Vagina (tissue), 2 donors: ENCODE measurements at places on chromosomes 5 and 9.

DNA sequence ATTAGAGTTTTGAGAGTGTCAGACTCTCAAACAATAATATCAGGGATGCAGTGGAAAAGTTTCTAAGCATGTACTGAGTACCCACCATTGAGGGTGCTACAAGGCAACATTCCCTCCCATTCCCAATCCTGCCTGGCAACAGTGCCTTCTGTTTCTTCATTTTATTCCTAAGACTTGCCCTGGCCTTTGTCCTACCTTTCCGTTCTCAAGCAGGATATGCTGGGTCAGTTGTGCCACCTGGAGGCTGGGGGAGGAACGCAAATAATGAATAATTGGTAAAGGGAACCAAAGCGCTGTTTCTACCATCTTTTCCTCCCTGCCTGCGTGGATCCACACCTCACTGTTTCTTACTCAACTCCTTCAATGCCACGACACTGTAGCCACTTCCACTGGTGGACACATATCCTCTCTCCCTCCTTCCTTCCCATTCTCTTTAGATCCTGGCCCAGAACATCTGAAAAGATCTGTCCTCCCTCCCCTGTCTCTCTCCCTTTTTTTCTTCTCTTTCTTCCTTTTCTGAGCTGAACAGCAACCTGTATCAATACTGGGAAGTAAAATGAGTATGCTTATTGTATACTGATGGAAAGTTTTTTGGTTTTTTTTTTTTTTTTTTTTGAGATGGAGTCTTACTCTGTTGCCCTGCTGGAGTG is 149.5 kb downstream of the C9orf152 start:
- no peak for DNase-seq

DNA sequence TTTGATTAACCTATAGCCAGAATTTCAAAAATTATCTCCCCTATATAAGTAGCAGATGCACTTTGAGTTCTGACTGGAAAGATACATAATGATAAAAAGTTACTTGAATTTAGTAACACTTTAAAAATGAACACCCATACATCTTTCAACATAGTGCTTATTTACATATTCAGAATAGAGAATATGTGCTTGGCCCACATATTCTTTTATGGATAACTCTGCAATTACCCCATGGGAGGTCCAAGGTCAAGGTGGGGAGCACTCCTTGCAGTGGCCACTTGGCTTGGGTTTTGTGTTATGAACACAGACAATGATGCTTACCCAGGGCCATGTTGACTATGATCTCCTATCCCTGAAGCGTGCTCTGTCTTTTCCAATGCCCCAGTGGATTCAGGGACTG is 169.3 kb downstream of the CDC42SE2 start:
- DNase-seq = no peak

GRCh38 chr5:114612406-114612805 is 250.5 kb downstream of the KCNN2 start:
- no peak for DNase-seq

DNA sequence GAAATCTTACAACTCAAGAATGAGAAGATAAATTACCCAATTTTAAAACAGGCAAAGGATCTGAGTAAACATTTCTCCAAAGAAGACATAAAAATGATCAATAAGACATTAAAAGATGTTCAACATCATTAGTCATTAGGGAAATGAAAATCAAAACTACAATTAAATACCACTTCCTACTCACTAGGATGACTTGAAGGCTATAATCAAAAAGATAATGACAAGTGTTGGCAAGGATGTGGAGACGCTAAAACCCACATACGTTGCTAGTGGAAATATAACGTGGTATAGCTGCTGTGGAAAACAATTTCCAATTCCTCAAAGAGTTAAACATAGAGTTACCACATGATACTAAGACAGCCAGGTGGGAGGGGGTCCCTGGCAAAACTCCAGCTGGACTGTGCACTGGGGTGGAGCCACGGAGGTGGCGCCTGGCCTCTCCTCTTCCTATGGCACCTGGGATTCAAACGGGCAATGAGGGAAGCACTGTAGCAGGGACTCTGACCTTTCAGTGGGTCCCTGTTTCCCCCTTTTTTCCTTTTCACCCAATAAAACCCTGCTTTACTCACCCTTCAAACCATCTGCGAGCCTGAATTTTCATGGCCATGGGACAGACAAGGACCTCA is 5.9 kb downstream of the ARSB start:
- DNase-seq = no peak

- DNase-seq = no peak
These were observed 161.5 kb downstream of the HSD17B3 start for GRCh38 chr9:96140296-96141127.

- no peak for DNase-seq
These were observed 26.9 kb upstream of the BARHL1 start for GRCh38 chr9:132555528-132555927.

- no peak for DNase-seq
These were observed 136.2 kb downstream of the TARS1 start for GRCh38 chr5:33576726-33577590.

GRCh38 chr9:14593406-14593805 is 99.8 kb downstream of the ZDHHC21 start:
- DNase-seq = no peak

- DNase-seq = no peak
These were observed 521.9 kb downstream of the TLE4 start for GRCh38 chr9:80093695-80094094.

- DNase-seq = no peak
These were observed 254.6 kb downstream of the EDIL3 start for GRCh38 chr5:84130006-84130580.

DNA sequence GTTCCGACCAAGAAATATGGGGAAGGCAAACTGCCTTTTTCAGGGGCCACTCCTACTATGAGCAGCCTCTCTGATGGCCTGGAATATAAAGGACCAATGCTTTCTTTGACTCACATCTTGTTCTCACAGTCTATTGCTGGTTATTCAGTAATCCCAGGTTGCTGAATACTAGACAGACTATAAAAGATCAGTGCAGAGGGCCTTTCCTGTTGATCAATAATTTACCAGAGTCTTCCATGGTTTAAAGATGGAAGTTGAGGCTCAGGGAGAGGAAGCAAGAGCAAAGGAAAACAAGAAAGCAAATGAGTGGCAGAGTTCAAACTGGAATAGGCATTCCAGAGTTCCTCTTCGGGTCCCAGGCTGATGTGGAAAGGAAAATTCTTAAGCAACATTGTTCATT is 62.9 kb downstream of the FBXO38 start:
- DNase-seq = no peak

- DNase-seq = no peak
These were observed 122.7 kb downstream of the ST8SIA4 start for GRCh38 chr5:100780376-100780870.

GRCh38 chr5:83921666-83922193 is 201.1 kb upstream of the HAPLN1 start:
- DNase-seq = no peak

DNA sequence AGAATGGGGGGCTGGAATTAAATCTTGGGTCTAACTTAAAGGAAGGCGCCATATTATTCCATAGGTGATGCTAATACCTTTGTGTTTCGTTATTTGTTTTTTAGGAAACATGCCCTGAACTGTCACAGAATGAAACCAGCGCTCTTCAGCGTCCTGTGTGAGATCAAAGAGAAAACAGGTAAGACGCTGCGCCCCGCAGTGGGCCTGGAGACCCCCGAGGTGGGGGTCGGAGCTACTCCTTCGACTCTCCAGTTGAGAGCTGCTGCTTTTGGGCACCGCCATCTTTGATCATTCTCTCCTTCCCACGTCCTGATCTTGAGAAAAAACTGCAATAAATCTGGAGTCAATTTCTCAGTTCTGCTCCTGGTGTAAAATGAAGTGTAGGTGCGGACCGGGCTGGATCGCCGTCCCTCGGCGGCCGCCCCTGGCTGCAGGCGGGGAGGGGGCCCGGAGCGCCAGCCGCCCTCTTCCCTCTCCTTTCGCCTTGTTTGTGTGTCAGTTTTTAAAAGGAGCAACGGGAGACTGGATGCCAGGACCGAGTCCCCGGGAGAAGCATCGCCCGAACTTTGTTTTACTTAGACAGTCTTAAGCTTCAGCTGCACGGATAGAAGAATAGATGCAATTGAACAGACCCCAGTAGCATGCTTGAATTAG is 1.4 kb downstream of the PBX3 start:
- no peak for DNase-seq

DNA sequence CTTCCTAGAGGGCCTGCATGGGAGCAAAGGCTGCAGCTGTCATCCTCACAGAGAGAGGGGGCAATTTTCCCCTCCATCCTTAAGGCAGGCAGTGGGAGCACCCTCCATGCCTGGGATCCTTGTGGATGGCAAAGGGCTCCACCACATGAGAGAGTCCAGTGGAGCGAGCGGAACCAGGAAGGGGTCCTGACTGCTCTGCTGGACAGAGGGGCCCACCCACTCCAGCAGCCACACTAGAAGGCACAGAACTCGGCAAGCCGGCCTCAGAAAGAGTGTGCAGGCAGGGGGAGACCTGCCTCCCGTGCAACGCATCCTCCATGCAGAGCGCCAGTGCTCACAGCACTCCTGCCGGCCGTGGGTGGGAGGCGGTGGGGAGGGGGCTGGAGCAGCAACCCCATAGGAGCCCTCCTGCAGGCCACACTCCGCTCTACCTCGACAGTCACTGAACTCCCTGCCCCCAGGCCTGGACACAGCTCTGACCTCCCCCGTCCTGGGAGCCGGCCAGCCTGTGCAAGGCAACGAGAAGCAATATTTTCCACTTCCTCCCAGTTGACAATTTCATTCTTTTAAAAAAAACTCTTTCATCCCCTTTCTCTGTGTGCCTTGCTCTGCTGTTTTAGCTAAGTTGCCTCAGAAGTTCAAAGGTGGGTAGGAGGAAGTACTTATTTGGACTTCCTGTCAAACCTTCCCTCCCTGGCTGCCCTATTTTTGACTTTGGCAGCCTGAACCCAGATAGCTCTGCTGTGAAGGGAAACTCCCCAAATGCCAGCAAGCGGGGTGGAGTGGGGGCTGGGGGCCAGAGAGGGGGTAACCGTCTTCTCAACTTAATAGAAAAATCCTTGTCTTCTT is 5.3 kb upstream of the LCP2 start:
- DNase-seq = peak; percentile 91

DNA sequence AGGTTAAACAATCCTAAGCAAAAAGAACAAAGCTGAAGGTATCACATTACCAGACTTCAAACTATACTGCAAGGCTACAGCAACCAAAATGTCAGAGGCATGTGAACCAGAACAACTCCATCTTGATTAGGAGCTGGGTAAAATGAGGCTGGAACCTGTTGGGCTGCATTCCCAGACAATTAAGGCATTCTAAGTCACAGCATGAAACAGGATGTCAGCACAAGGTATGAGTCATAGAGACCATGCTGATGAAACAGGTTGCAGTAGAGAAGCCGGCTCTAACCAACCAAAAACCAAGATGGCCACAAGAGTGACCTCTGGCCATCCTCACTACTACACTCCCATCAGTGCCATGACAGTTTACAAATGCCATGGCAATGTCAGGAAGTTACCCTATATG is 252.0 kb downstream of the RASEF start:
- no peak for DNase-seq

DNA sequence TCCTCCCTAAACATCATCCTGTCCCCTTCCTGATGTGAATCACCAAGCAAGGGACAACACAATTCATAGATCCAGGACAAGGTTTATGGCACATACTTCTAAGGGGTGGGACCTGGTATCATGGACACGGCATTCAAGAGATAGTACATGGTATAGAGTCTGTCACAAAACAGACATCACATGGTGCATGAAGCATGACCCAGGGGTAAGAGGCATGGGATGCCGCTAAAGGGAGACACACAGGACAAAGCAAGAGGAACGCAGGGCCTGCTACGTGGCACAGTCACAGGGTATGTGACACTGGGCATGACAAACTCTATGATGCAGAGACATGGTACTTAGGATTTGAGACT is 20.7 kb downstream of the GSN start:
- DNase-seq = no peak

DNA sequence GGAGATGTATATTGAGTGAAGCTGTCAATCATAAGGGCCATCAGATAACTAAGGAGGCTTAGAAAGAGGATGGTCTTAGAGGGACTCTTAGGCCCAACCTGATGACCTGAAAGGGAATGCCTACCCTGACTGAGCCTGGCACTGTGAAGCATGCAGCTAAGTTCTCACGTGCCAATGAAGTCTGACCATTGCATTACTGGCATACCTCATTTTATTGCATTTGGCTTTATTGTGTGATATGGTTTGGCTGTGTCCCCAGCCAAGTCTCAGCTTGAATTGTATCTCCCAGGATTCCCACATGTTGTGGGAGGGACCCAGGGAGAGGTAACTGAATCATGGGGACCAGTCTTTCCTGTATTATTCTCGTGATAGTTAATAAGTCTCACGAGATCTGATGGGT is 421.6 kb upstream of the SGCD start:
- no peak for DNase-seq

- DNase-seq = no peak
These were observed 338.1 kb downstream of the DMRT2 start for GRCh38 chr9:1388216-1388615.

GRCh38 chr9:30243467-30243866 is 2141.0 kb upstream of the ACO1 start:
- DNase-seq = no peak

DNA sequence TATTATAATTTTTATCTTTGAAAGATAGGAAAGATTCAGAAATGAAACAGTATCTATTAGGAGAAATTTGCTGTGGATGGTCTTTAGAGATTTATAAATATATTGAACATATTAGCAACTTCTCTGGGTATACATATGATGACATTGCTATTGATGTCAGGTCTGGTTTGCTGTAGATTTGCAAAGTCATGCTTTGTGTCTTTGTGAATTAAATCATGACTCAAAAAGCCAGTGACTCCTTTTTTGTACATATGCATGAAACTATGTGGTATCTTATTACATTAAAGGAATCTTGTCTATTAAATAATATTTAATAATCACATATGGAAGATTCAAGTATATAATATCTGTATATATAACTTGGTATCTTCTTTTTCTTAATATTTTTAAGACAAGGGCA is 141.9 kb downstream of the ST8SIA4 start:
- DNase-seq = no peak

DNA sequence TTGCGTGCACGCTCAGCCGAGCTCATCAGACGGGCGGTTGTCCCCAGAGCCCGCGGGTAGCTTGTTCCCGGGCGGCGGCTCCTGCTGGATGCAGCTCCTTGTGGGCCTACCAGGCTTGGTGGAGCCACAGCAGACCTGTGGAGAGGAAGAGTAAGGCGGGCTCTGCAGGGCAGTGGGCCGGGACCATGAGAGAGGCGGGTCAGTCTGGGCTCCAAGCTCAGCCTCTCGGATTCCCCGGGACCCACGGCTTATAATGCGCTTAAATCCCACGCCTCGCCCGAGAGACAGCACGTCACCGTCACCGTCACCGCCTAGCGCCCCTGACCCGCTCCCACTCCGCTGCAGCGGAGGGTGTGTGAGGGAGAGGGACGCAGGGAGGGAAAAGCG is 1.9 kb upstream of the ANKRD18A start:
- DNase-seq = no peak

DNA sequence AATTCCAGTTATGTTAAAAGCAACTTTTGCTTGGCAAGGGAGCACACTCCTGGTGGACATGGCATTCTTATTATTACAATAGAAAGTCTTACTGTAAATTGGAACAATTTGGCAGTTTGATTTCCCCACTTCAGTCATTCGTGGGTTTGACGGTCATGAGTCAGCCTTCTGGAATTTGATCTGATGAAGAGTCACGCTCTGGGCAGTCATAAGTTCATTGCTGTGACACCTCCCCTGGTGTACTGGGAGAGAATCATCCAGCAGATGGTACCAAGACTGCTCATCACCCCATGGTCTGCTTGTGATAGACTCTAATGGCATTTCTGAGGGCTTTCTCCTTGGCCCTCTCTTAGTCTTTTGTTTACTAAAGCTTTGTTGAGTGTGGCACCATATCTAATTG is 53.8 kb downstream of the GLRA1 start:
- no peak for DNase-seq
